T-helper 2 cell (primary cell): ENCODE measurements at places on chromosomes 3 and 15.
A peak's percentile ranks its signal among the peaks of the same experiment; 100 is the strongest.

GRCh38 chr3:62361261-62361660, 12.1 kb downstream of the FEZF2 start:
- no peak for DNase-seq

GRCh38 chr15:76460871-76461270, 124.3 kb downstream of the ISL2 start:
- DNase-seq, result no peak

GRCh38 chr15:63869371-63870042, 35.8 kb upstream of the HERC1 start:
- no peak for DNase-seq

GRCh38 chr3:21551019-21551418, 200.0 kb downstream of the ZNF385D start:
- DNase-seq, result no peak

GRCh38 chr15:68924866-68925560, 5.3 kb upstream of the SPESP1 start:
- DNase-seq, result no peak

DNA sequence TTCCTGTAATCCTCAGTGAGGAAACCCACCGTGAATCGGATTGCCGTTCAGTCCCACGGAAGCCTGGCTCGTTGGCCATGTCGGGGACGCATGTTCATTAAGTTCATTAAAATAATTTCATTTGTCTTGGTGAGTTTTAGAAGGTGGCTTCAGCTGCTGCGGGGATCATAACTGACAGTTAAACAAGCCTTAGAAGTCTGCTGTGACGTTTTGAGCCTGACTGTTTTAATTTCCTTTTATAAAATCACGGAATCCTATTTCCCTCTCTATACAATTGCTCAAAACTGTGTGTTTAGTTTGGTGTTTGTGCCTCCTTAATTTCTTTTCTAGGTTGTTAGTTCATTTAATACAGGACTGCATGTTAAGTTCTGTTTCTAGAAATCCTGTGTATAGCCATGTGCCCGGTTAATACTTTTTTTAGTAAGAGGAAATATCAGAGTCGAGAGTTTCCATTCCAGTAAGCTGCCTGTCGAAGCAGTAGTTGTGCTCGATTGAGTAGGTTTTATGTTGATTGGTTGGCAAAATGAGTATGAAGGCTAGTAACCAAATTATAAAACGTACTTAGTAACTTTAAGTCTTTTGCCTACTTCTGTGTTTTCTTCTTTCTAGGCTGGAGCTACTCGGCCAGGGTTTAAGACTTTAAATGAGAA, 705 bp downstream of the NIPA2 start:
- no peak for DNase-seq

DNA sequence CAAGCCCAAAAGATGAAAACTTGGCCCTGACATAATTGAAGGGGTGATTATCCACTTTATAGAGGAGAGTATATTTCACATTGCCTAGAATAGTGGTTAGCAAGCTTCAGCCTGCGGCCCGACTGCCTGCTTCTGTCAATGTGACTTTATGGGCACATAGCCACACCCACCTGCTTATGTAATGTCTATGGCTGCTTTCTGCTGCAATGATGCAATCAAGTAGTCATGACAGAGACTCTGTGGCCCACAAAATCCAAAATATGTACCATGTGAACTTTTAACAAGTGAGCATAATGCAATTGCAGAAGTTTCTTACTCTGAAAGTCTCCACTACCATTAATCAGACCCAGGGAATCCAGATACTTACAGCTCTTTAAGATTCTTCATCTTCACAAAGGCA, 103.1 kb downstream of the LRIG1 start:
- no peak for DNase-seq

DNA sequence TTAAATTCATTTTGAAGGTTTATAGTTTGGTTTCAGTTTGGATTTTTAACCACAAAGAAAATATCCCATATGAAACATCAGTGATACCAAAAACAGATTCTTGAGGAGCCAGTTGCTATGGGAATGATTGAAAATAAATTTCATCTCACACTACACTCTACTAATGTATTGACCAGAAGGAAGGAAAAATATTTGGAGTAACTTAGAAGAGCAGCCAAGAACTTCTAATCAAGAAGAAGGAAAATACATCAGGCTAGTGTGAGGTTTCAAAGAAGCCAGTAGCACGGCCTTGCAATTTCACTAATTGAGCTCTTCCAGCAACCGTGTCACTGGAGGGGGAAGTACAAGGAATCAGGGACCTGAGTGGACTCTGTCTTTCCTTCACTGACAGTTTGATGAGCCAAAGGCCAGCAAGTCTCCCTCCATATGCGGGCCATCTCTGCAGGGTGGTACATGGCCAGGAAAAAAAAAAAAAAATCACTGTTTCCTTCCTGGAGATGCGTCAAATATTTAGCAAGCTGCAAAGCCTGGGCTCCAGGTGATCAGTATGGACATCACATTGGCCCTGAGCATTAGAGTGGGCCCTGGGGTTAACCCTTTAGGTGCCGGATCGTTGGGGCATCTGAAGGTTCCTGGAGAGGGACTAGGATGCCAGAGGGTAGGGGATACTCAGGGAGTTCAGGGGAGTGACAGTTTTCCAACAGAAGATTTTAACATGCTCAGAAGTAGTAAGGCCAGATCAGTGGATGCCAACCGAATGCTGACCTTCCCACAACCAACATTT, 37.1 kb downstream of the SLC12A8 start:
- DNase-seq, result no peak

GRCh38 chr15:36925653-36926426, 174.5 kb downstream of the MEIS2 start:
- DNase-seq, result no peak

DNA sequence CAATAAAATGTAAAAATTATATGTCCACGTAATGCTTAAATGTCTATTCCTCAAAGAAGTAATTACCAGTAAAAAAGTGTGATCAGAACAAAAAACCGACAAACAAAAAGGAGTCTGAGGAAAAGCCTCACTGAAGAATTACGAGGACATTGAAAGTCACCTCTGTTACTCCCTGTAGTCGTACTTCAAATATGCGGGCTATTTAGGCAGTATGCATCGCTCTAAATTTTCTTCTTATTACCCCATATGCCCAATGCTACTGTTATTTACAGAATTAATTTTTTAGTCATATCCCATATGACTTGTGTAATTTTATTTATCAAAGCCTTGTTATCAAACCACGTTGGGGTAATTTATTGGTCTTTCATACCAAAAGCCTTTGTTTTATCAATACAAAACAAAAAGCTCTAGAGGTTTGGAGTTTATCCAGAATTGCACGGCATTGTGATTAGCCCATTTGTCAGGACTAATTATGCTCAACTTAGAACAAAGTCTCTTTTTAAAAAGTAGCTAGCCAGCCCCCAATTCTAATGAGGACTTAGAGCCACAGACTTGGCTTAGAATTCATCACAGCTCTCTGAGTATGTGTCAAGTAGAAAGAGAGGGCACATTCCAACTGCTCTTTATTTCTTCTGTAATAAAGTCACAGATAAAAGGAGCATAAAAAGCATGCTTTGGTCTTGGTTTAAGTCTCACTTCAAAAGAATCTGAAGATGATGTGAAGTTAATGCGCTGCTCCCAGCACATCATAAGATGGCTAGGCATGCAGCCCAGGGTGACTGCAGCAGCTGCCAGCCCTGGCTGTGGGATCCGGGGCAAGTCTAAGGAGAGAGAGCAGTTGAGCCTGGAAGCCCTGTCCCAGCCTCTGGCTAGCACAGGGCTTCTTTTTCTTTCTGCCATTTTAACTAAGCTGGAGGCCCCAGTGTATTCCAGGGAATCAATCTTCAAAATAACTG, 521.0 kb downstream of the GABRG3 start:
- DNase-seq, result no peak

DNA sequence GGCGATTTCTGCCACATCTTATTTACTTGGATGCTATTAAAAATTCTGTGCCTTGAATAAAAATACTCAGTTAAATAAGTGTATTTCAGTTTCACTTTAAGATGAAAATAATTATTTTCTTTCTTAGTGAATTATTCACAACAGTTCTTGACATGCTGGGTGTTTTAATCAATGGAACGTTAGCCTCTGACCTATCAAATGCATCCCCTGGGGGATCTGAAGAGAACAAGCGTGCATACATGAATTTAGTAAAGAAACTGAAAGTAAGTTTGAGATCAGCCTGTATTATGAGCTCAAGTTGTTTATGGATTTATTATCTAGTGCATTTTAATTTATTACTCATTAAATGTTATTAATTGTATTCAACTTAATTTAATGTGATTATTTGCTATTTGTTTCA, 597 bp downstream of the P2RY12 start:
- DNase-seq, result no peak

DNA sequence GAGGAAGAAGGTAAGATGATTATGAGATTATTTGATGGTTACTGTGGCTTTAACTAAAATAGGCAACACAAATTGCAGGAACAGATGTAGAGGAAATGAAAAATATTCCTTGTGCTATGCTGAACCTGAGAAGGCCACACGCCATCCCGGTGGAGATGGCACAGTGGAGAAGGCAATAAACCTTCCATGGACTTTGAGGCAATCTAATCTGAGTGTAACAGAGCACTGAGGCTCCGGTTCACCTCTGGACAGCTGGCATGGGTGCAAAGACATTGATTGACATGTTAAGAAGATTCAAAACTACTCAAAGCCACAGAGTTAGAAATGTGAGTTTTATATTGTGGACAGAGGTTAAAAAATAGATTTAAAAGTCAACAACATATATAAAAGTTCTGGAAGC, 535.7 kb downstream of the AGBL1 start:
- DNase-seq, result no peak

GRCh38 chr3:75294124-75294523, 370.0 kb upstream of the FRG2C start:
- no peak for DNase-seq

GRCh38 chr3:193944518-193944884, 191.4 kb upstream of the HES1 start:
- DNase-seq, result no peak

DNA sequence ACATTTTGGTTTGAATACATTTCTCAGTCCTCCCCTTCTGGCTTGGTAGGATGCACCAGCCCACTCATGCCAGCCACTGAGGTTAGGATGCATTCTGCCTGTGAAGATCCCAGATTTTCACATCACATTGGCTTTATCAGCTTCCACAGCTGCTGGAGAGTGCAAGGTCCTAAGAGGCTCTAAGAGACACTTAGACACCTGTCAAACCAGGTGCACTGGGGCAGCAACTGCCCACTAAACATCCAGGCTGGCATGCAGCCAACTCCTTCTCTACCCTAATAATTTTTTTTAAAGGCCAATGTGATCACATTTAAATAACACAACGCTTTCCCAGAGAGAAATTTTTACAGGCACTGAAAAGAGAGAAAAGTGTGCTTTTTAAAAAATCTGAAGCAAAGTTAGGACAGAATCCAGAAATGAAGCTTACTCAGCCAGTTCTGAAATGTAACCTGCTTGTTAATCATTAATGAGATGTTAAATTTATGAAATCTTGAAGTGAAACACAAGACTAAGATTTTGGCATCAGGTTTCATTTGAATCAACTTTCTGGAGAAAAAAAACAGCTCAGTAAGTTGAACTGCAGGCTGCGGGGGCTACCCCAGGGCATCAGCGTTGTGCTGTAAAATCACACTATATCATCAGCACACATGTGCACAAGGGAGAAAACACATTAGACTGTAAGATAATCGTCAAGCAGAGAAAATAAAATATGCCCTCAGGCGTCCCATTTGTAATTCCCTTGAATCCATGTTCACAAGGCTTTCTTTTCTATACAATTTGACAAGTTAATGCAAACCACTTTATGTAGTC, 312.9 kb downstream of the ZBBX start:
- no peak for DNase-seq

GRCh38 chr3:134901461-134901860, 106.4 kb downstream of the EPHB1 start:
- DNase-seq, result no peak

- DNase-seq, result peak; percentile 80
Observed at GRCh38 chr3:43024181-43024885, 45.2 kb downstream of the GASK1A start.

- no peak for DNase-seq
Observed at GRCh38 chr3:25938566-25939325, 148.9 kb downstream of the OXSM start.
